ENCODE measurements at places on chromosomes 5 and 9. TPM values are rescaled to one million over a fixed set of nuclear protein-coding genes. Genes with fewer than 3 reads are reported as not detected.

- DNase-seq, result no peak
Measured at GRCh38 chr9:110874963-110875674, 163.2 kb downstream of the LPAR1 start.

- DNase-seq, result no peak
Measured at GRCh38 chr5:72338689-72339209, 18.6 kb downstream of the PTCD2 start.

- DNase-seq, result no peak
Measured at GRCh38 chr5:43063721-43064171, 23.6 kb upstream of the ANXA2R start.

GRCh38 chr5:63439537-63439936, 522.7 kb downstream of the HTR1A start:
- DNase-seq, result no peak

DNA sequence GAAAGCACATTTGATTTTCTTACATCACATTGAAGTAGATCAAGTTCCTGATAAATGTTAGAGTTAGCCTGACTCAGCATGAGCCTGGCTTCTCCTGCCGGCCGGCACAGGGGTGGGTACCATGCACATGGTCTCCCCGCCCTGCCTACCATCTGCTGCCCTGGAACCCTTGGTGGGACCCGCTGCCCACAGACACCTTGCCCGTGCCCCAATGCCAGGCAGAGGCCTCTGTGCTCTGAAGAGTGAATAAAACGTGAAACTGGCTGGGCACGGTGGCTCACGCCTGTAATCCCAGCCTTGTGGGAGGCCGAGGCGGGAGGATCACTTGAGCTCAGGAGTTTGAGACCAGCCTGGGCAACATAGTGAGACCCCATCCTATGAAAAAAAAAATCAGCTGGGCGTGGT, 17.3 kb downstream of the EXD3 start:
- DNase-seq, result no peak

DNA sequence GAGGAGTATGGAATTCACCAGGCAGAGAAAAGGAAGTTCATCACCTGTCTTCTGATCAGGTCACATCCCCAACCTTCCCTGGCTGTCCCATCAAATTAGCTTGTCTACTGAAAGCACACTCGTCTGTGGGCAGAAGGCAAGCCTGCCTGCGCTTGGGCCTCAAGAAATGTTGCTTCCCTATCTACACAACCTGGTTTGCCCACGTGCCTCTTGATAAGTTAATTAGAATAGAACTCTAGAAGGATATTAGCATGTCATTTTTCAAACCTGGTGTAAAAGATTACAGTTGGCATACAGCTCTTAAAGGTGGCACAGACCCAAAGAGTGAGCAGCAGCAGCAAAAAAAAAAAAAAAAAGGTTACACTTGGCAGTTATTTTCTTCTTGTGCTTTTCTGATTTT, 5.1 kb downstream of the TTC23L start:
- DNase-seq, result no peak

GRCh38 chr9:18396102-18396728, 77.7 kb upstream of the ADAMTSL1 start:
- no peak for DNase-seq

Gene CSF2
- polyA plus RNA-seq, result 7.2 TPM

Gene PCDHGB5
- 8.6 TPM for polyA plus RNA-seq

Measured in mammary epithelial cell (primary cell).